ENCODE measurements at places on chromosomes 6 and 20.

- no peak for DNase-seq
These were observed 7.7 kb downstream of the CSTF1 start for GRCh38 chr20:56400001-56400640.

GRCh38 chr6:82617648-82618047 lies 254.0 kb downstream of the TPBG start:
- no peak for DNase-seq

- DNase-seq, result no peak
These were observed 4.7 kb downstream of the GABRR1 start for GRCh38 chr6:89212472-89212871.

- peak; percentile 14 for DNase-seq
These were observed 7.1 kb upstream of the MYLK2 start for GRCh38 chr20:31811796-31812728.

DNA sequence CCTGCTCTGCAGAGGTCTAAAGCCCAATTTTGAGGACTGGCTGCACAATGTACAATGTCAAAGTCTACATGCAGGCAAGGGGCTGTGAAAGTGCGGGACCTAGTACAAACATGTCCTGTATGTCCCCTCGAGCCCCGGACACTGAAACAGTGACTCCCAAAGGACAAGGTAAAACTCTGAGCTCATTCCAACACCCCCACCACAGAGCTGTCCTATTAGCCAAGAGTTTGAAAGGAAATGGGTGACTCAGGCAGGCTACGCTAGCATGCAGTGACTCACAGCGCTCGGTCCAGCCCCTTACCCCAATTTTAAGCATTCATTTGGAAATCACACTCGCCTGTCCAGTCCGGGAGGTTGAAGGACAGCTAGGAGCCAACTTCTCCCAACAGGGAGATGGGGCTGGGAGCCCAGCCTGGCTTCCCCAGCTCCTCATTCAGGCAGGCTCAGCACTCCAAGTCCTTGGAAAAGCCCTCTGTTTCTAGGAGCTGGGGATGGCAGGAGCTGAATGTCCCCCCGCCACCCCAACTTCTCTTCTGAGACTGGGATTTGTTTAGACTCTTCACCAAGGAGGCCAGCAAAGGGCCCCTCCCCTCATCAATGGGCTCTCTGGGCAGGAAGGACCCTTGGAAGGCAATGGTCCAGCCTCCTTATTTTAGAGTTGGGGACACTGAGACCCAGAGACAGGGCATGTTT lies 3.9 kb downstream of the SDC4 start:
- DNase-seq, result peak; percentile 74

DNA sequence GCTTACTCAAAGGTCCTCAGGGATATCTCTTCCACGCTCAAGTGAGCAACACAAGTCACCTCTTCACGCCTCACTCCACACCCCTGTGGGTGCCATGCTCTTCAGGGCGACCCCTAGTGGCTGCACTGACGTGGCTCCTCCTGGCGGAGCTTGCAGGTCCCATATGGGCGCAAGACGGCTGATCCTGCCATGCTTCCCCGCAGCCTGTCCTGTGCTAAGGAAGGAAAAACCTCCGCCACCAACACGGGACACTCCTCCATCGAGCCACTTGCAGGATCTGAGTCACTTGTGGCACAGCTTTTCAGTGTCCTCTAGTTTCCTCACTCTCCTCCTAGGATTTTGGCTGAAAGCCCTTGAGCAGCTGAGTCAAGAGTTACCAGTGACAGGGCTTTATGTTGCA lies 90.7 kb downstream of the KHDC1L start:
- no peak for DNase-seq

GRCh38 chr6:169619650-169620049 lies 82.2 kb downstream of the WDR27 start:
- no peak for DNase-seq

- DNase-seq, result no peak
These were observed 18.4 kb upstream of the HLA-G start for GRCh38 chr6:29809249-29809648.

GRCh38 chr6:12608874-12609273 lies 107.7 kb upstream of the PHACTR1 start:
- no peak for DNase-seq

- no peak for DNase-seq
These were observed 27.7 kb downstream of the HIVEP1 start for GRCh38 chr6:12039540-12040459.

DNA sequence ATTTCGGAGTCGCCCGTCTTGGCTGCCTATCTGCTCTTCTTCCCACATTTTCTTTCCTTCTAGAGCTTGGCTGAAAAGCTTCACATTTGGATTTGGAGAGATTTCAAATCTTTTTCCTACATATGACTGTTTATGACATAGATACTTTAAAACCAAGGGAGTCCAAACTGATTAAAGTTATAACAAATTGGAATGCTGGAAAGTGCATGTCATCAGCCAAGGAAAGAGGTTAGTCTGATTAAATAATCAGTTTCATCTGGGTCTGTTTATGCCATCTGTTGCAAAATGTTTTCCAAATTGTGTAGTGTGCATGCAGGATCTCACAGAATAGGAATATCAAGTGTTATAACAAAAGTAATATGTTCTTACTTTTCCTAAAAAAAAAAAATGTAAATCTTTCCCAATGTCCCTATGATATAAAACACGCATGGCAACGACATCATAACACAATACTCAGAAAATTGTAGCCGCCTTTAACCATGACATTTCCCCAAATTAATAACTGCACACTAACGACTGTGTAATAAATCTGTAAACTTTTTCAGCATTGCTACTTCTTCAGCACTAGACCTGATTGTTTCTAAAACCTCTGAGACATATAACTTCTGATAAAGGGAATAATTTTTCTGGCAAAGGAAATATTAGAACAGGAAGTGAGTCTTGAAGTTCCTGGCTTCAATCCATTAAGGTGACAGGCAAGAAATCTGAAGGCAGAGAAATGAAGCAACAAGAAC lies 230.2 kb upstream of the FOXQ1 start:
- no peak for DNase-seq

All from T1000 (cell line).